ENCODE measurements at places on chromosomes 16 and 17. TPM values are rescaled to one million over a fixed set of nuclear protein-coding genes. Genes with fewer than 3 reads are reported as not detected.

The FASN gene
- total RNA-seq, result 307 TPM

The SHISA9 gene
- total RNA-seq, result under 0.01 TPM

The TSR3 gene
- 61.8 TPM for total RNA-seq

The IL34 gene
- 1.9 TPM for total RNA-seq

The KRT15 gene
- 1.8 TPM for total RNA-seq

The RUNDC3A gene
- total RNA-seq, result 0.59 TPM

The DNAI2 gene
- total RNA-seq, result not detected

The KAT8 gene
- 32.1 TPM for total RNA-seq

The CIBAR2 gene
- not detected for total RNA-seq

The RNF112 gene
- total RNA-seq, result 2.1 TPM

The GAST gene
- not detected for total RNA-seq

The NOG gene
- 0.42 TPM for total RNA-seq

The SOX8 gene
- total RNA-seq, result under 0.01 TPM

The FBXL19 gene
- 25.5 TPM for total RNA-seq

The ARHGAP27 gene
- 0.59 TPM for total RNA-seq

The RAMP2 gene
- not detected for total RNA-seq

The CMTM1 gene
- 1.9 TPM for total RNA-seq

The OTOP3 gene
- total RNA-seq, result not detected

The NT5M gene
- total RNA-seq, result 1.5 TPM

The PIRT gene
- total RNA-seq, result not detected

The PRSS36 gene
- total RNA-seq, result 0.30 TPM

The ZFHX3 gene
- total RNA-seq, result 11.3 TPM

The LAT gene
- total RNA-seq, result 1.5 TPM

The DERL2 gene
- total RNA-seq, result 38.0 TPM

The GRIN2A gene
- total RNA-seq, result not detected

The NR1D1 gene
- total RNA-seq, result 0.89 TPM

The PNPO gene
- total RNA-seq, result 39.2 TPM

The JPH3 gene
- not detected for total RNA-seq

The DNAH9 gene
- not detected for total RNA-seq

The C17orf67 gene
- total RNA-seq, result 0.78 TPM

The CCL4 gene
- not detected for total RNA-seq

The KRT24 gene
- not detected for total RNA-seq

The RGS11 gene
- total RNA-seq, result 2.4 TPM

The ZFPM1 gene
- 3.9 TPM for total RNA-seq

The HOXB7 gene
- total RNA-seq, result 3.3 TPM

The VWA3A gene
- total RNA-seq, result 0.18 TPM

The CDH1 gene
- 0.28 TPM for total RNA-seq

The CWC25 gene
- 7.9 TPM for total RNA-seq

The SPNS2 gene
- 0.37 TPM for total RNA-seq

The TBX21 gene
- not detected for total RNA-seq
